Inflammatory macrophage (primary cell): ENCODE measurements at places on chromosomes 5 and 9.

- no peak for DNase-seq
These were observed at the start of gene UGT3A2 for GRCh38 chr5:36066540-36067210. Gene UGT3A2, minus strand, starts transcription at chr5:36066882. Its CDS starts 93 bp downstream, at chr5:36066789.

DNA sequence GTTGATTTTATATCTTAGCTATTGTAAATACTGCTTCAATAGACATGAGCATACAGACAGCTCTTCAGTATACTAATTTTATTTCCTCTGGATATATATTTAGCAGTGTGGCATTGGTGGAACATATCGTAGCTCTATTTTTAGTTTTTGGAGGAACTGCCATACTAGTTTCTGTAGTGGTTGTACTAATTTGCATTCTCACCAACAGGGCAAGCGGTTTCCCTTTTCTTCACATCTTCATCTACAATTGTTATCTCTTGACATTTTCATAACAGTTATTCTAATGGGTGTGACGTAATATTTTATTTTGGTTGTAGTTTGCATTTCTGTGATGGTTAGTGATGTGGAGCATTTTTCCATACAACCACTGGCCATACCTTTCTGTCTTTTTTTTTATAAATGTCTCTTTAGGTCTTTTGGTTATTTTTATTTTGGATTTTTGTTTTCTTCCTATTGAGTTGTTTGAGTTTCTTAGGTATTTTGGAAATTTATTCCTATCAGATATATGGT is 32.5 kb downstream of the TAF11L14 start:
- no peak for DNase-seq

GRCh38 chr9:89576404-89576839 is 28.4 kb upstream of the GADD45G start:
- peak; percentile 25 for DNase-seq

DNA sequence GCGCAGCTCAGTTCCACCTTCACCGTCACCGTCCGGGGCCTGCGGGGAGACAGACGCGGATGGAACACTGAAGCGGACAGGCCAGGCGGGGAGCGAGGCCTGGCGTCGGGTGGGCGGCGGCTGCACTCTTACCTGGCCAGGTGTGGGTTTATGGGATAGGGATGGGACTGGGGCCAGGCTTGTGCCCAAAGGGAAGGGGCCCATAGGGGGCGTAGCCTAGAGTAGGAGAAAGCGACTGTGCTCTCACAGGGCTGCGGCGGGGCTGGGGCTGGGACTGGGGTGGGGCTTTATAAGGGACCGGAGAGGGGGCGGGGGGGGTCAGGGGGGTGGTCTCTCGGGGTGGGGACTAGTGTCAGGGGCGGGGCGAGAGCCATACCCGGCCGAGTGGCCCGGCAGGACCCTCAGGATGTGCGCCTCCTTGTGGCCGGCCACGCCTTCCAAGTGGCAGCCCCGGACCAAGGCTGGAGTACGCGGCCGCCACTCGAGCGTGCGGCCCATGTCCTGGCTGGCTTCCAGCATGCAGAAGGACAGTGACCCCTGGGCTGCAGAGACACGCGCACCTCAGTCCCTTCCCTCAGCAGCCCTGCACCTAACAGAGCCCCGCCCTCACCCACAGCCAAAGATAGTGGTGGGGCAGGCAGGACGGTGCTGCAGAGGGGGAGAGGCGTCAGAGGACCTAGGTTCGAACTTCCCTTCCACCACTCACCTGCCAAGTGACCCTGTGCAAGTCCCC is 22.8 kb downstream of the FPGS start:
- no peak for DNase-seq

DNA sequence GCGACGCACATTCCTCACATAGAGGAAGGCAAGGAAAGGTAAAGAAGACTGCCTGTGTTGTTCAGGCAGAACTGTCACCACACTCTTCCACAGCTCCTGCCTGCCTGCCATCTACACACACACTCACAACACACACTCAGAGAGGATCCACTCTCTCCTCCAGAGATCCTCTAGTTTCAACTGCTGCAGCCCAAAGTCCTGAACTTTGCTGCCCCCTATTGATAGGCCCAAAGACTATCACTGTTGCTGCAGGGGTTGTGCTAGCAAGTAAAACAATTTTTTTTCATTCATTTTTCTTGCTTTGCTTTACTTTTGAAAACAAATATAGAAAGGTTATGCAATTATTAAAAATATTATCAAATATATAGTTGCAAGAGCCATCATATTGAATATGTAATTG is 5.9 kb upstream of the CFAP90 start:
- no peak for DNase-seq

DNA sequence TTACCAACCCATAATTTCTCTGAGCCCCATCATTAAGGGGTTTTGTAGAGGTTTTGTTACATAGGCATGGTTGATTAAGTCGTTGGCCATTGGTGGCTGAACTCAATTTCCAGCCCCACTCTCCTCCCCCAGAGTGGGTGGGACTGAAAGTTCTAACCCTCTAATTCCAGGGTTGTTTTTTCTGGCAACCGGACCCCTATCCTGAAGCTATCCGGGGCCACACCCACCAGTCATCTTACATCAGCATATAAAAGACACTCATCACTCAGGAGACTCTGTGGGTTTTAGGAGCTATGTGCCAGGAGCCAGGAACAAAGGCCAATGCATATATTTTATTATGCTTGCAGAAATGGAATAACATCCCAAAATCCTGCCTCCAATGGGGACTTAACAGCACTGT is 186.0 kb downstream of the NXNL2 start:
- DNase-seq = no peak

GRCh38 chr5:135648116-135648515 is 69.3 kb upstream of the CXCL14 start:
- no peak for DNase-seq

GRCh38 chr9:15149450-15149849 is 157.6 kb downstream of the TTC39B start:
- no peak for DNase-seq

DNA sequence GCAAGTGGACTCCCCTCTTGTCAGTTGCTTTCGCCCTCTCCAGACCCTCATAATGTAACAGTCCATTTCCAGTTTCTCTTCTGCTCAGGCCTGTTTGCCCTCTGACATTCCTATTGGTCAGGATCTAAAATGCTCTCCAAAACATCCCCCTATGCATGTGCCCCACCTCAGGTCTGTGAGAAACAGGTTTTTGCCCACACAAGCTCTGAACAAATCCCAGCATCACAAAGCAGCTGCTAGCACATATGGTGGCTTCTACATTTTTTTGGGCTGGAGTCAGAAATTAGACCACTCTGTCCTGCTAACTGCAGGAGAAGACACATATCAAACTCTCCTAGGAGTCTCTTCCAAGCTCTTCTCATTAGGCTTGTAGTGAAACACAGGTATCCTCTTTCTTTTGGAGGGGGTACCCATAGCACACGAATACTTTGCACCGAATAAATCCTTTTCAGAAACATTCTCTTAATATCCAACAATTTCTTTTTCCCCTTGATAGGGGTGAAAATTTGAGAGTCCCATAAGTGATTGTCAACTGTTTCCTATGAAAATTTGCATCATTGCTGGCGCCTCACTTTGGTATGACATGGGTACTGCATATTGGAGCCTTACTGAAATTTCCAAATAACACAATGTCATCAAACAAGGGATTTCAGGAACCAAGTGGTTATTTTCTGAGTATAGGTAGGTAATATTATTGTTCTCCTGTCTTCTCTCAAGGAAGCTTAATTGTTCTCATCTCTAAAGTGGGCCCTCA is 19.3 kb upstream of the HSPA9 start:
- peak; percentile 26 for DNase-seq

- DNase-seq = no peak
These were observed 232.3 kb downstream of the IRX2 start for GRCh38 chr5:2519153-2519552.

DNA sequence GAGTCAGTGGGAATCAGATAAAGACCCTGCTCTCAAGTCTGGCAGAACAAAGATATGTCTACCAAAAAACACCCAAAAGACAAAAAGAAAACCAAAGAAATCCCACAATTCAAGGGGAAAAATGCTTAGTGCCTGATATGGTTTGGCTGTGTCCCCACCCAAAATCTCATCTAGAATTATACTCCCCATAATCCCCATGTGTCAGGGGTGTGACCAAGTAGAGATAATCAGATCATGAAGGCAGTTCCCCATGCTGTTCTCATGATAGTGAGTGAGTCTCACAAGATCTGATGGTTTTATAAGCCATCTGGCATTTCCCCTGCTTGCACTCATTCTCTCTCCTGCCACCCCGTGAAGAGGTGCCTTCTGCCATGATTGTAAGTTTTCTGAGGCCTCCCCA is 13.4 kb downstream of the FBXO10 start:
- DNase-seq = no peak

GRCh38 chr5:1243487-1244130 is 18.4 kb downstream of the SLC6A18 start:
- DNase-seq = no peak

GRCh38 chr9:130630506-130631330 is 33.7 kb upstream of the PRDM12 start:
- no peak for DNase-seq

GRCh38 chr5:32193591-32193990 is 19.5 kb upstream of the GOLPH3 start:
- peak; percentile 78 for DNase-seq

DNA sequence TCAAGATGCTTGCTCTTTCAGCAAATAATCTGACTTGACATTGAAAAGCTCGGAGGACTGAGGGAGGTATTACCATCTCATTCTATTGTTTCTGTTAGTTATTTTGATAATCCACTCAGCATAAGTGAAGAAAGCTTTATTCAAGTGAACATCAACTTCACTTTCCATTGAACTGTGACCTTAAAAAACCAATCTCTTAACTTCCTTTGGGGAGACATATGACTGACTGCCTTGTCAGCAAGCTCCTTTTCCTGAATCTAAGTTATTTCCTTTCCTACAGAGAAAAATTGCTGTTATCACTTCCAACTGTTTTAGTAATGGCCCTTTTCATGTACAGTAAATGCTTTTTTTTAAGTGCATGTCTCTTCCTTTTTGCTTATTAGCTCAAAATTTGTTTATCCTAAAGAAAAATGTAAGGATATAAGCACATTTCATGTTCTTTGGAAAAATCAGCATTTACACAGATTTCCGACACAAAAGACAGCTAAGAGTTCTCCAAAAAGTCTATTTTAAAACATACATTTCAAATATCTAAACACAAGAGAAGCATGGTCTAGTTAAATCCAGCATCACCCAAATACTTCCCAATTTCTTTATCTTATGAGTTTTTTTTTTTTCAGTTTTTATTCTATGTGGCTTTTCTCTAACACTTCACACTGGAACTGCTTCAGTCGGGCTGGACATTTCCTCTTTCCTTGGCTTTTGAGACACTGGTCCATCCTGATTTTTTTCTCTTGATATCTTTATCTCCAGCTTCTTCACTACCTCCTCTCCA is 117.9 kb upstream of the DAB2 start:
- peak; percentile 36 for DNase-seq

DNA sequence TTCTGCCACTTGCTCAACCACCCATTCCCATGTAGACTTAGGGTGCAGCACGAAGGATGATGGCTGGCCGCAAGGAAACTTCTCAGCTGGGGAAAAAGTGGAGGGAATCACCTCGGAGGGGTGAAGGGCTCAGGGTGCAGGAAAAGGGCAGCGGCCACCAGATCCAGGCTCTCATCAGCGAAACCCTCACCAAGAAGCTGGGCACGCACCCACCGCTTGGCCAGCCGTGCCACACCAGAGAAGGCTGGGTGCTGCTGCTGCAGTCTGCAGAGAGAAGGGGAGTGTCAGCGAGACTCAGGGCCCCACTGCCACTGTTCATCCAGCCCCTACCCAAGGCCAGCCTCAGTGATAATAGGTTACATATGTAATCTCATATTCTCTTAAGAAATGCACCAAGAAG is 8.6 kb downstream of the NOL6 start:
- DNase-seq = no peak

DNA sequence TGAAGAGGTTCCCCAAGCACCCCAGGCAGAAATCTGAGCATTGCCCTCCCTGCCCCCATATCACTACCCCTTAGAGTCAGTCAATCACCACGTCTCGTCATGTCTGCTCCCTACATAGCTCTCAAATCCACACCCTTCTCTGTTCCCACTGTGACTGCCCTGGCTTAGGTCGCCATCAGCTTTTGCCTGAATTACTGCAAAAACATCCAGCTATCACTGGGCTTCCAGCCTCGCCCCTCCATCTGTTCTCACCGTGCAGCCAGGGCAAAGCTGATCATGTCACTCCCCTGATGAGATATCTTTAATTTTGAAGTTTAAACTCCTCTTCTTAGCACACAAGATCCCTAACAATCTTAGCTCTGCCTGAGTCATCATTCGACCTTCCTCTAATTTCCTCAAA is 89.6 kb upstream of the TBC1D2 start:
- no peak for DNase-seq

- DNase-seq = no peak
These were observed 62.4 kb downstream of the PJA2 start for GRCh38 chr5:109347252-109347888.

GRCh38 chr5:143516249-143516648 is 112.8 kb upstream of the NR3C1 start:
- no peak for DNase-seq

DNA sequence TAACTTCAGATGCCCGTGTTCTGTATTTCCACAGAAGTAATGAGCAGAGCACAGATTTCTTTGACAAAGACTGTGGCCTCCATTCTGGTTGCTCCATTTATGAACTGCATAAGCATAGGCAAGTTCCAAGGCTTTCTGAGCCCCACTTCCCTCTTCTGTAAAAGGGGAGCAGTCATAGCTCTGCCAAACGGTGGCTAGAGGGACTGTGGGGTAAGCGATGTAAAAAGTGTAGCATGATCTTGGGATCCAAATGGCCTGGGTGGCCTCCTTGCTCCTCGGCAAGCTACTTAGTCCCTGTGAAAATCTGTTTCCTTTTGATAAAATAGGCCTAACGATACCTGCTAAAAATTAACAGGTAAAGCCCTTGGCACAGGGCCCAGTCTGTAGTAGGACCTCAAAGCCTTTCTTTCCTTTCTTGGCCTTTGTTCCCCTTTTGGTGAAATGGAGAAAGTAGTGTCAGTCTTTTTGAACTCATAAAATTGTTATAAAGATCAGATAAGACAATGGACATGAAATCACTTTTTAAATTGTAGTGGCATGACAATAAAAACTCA is 646.6 kb downstream of the ACTL7B start:
- no peak for DNase-seq

DNA sequence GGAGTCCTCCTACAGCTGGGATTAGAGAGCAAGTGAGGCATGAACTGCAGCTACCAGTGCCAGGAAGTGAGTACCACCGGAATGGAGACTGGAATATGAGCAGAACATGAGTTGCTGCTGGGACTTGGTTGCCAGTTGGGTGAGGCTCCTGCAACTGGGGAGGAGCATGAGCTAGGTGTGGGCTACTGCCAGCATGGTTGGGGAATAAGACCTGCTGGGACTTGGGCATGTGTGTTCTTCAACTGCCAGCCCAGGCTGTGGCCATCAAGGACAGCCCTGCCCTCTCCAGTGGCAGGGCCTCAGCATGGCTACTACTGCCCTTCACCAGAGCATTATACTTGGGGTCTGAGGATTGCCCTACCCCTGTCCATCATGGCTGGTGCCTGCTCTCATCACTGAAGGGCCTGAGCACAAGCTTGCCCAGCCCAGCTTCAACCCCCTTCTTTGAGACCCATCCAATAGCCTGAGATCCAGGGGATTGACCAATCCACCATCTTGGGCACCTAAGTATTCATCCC is 665.0 kb downstream of the ELAVL2 start:
- DNase-seq = no peak
